GM10248 (cell line): ENCODE measurements at places on chromosomes 5 and 9.

DNA sequence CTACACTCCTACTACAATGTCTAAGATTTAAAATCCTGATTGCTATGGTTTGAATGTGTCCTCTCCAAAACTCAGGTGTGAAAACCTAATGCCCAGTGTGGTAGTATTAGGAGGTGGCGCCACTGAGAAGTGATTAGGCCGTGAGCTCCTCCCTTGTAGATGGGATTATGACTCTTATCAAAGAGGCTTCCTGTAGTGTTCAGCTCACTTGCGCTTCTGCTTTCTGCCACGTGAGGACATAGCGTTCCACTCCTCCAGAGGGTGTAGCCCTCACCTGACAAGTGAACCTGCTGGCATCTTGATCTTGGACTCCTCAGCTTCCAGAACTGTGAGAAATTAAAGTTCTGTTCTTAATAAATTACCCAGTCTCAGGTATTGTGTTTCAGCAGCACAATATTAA lies 33.0 kb upstream of the WHRN start:
- DNase-seq = no peak

GRCh38 chr5:168796000-168796399 lies 216.8 kb upstream of the PANK3 start:
- no peak for DNase-seq

DNA sequence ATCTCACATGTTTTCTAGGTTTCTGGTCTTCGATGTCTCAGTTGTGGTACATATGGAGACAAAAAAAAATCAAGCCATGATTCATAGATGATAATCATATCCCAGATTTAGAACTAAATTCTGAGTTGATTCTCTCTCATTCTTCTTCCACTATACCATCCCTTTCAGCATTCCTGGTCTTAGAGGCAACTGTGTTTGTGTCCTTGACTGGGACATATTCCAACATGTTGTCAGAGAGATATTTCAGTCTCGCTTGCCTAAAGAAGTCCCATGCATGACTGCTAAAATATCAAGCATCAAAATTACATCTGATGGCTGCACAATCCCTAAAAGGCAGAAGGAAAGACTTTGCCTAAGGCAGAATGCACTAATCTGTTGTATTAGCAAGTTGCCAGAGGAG lies 236.6 kb downstream of the PSAT1 start:
- no peak for DNase-seq

DNA sequence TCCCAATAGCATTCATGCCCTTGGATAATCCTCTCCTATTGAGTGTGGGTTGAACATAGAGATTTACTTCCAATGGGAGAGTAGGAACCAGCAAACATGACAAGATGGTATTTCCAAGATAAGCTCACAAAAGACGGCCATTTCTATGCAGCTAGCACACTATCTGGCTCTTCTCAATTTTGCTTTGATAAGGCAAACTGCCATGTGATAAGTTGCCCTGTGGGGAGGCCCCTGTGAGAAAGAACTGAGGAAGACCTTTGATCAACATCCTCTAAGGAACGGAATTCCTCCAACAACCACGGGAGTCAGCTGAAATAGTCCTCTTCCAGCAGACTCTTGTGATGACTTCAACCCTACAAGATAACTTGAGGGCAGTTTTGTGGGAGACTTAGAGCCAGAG lies 211.9 kb upstream of the TRPM3 start:
- DNase-seq = no peak

DNA sequence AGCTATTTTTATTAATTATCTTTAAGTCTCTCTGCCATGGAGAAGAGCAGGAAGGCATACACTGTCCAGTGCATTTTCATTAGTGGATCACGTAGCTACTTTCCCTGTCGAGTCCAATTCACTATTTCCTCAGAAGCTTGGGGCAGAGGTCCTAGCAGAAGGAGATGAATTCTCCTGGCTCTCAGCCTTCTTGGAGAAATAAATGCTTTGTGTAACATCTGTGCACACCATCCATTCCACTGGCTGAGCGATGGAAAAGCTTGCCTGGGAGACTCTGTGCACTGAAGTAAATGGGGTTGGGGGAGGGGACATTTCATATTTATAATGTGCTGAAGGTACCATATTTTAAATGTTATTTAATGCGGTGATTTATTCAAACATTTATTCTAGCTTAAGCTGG lies 23.4 kb downstream of the PROP1 start:
- DNase-seq = no peak
